ENCODE measurements at places on chromosomes 5 and 9.
A peak's percentile ranks its signal among the peaks of the same experiment; 100 is the strongest.

- DNase-seq, result peak; percentile 18
These were observed 694 bp upstream of the PLIN2 start for GRCh38 chr9:19127871-19128500.

GRCh38 chr5:179187681-179188575 lies 127.8 kb downstream of the ZNF354C start:
- no peak for DNase-seq

GRCh38 chr5:140711794-140712193 lies 11.5 kb downstream of the ZMAT2 start:
- DNase-seq, result no peak

DNA sequence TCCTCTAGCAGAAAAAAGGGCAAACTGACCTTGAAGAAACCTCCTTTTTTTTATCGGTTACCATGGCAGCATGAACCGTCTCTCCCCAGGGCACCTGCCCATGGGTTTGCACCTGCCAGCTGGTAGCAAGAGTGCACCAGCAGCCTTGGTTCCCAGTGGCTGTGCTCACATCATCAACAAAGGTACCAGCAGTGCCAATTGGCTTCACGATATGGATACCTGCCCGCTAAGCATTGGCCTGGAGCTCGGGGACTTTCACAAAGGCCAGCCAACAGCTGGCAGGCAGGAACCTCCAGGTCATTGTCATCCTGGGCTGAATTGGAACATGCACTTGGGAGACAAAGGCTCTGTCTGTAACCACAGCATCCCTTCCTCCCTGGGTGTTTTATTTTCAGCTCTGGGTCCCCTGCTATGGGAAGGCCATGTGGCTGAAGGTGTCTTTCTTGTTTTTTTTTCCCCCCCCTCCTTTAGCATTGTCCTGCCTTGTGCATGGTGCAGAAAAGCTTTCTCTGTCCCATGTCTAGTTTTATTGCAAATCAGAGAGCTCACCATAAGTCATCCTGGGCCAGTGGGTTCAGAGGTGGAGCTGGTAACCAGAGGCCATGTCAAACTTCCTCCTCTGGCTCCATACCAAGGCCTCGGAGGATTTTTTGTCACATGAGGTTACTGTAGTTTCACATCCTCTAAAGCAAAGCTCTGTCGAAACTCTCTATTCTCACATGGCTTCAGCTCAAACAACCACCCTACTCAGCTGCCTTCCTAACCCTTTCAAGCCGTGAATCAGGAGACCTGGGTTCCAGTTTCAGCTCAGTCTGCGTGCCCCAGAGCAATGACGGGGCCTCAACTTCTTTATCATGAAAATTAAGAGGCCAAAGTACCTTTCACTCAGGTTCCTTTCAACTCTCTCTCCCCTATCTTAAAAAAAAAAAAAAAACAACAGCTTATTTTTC lies 145.5 kb upstream of the MAP3K1 start:
- DNase-seq, result peak; percentile 81

GRCh38 chr9:78026416-78026815 lies 5.2 kb downstream of the GNAQ start:
- DNase-seq, result no peak

DNA sequence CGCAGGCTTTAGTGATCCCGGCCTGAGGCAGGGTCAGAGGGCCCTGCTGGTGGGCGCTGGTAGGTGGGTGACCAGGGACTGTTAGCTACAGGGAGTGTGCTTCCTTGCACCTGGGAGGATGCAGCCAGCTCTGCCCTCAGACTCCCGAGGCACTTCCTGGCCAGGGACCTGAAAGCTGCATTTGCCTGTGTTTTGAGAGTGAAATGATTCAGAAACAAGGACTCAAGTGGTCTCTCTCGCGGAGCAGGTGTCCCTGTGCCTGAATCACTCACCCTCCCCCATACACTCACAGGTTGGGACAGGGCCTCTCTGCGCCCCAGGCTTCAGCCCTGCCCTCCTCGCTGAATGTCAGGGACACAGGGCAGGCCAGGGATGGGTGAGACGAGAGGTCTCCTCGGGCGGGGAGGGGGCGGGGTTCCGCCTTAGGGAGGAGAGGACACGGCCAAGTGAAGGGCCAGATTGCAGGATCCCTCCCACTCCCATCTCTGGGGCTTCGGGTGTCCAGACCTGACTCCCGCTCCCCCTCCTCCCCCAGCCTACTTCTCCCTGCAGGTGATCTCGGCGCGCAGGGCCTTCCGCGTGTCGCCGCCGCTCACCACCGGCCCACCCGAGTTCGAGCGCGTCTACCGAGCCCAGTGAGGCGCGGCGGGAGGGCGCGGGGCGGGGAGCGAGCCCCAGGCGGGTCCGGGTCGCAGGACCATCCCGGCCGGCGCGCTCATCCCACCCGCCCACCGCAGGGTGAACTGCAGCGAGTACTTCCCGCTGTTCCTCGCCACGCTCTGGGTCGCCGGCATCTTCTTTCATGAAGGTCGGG lies 1.5 kb downstream of the LTC4S start:
- peak; percentile 7 for DNase-seq

DNA sequence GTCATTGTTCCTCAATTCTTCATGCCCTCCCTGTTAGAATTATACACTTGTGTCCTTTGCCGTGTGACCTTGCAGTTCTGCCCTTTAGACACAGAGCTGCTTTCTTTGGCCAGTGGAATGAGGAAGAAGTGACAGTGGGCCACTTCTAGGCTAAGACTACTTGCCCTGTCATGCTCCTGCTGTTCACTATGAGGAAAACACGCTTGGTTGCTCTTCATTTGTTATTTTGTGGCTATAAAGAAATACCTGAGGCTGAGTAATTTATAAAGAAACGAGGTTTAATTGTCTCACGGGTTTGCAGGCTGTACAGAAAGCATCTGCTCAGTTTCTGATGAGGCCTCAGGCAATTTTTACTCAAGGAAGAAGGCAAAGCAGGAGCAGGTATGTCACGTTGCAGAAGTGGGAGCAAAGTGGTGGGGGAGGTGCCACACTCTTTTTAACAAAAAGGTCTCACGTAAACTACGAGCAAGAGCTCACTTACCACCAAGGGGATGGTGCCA lies 279.1 kb upstream of the DMAC1 start:
- no peak for DNase-seq
